Activated CD4-positive, alpha-beta memory T cell treated with anti-CD3 and anti-CD28 coated beads for 36 hours (primary cell): ENCODE measurements at places on chromosomes 16 and 17.

- no peak for DNase-seq
Measured at GRCh38 chr16:4021070-4021779, 95.0 kb downstream of the ADCY9 start.

DNA sequence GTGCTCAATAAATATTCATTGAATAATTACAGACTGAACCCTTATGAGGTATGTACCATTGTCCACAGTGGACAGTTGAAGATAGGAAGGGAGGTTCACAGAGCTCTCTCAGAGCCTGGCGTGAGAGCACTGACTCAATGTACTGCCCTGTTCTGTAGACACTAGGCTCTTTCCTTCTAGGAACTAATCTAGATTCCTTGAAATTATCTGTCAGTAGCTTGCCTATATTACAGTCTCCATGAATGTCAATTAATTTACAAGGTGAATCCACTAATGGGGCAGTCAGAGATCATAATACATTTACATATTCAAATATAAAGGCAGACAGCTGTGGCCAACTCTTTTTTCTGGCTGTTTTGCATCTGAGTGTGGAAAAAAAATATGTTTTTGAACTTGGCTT lies 251.2 kb upstream of the SALL1 start:
- no peak for DNase-seq

GRCh38 chr17:76199469-76199868 lies 40.8 kb downstream of the RNF157 start:
- DNase-seq = peak; percentile 83

- peak; percentile 44 for DNase-seq
Measured at GRCh38 chr16:50778284-50779163, 36.6 kb downstream of the CYLD start.

- DNase-seq = peak; percentile 79
Measured at GRCh38 chr17:81285179-81285878, 9.8 kb downstream of the SLC38A10 start.

- peak; percentile 10 for DNase-seq
Measured at GRCh38 chr16:63289834-63290460, 1253.7 kb upstream of the CDH8 start.

GRCh38 chr17:57422574-57423164 lies 166.3 kb downstream of the MSI2 start:
- DNase-seq = peak; percentile 44
